ENCODE measurements at places on chromosomes 3 and 15.

DNA sequence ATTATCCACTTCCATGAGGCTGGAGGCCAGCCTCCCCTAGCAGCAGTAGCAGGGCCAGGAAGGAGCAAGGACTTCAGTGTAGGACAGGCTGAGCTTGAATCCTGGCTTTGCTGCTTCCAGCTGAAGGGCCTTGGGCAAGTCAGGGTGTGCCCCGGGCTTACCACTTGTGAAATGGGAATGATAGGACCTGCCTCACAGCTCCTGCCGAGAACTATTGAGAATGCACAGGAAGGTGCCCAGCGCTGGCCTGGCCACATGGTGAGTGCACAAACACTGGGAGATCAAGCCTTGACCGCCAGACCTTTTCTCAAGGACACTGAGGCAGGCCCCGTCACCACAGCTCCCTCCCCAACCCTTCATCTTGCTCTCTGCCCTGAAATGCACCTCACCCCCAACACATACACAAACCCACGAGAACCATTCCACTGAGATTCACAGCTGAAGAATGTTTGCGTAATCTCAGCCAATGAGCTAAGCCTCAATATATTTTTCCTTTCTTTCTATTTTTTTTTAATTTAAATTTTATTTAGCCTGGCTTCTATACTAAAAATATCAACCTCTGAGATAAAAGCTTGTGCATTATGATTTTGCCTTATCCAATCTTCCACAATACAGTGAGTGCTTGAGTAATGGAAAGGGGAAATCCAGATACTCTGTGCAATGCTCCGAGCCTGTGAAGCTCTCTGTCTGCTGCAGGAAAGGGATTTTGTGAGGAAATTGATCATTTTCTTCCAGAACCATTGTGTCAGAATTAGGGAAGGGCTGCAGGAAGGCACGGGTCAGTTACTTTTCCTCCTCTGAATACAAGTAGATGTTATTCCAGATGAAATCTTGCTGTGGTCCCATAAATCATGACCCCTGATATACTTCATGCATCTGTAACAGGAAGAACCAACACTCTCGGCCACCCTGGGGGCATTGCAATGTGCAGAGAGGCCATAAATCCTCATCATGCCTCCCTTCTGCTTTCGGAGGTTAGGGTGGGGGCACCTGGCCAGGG lies 193.9 kb downstream of the TLE3 start:
- no peak for DNase-seq

- DNase-seq = no peak
Observed at GRCh38 chr3:60277361-60277800, 973.9 kb downstream of the FHIT start.

GRCh38 chr3:102135316-102135715 lies 286.0 kb downstream of the NFKBIZ start:
- no peak for DNase-seq

DNA sequence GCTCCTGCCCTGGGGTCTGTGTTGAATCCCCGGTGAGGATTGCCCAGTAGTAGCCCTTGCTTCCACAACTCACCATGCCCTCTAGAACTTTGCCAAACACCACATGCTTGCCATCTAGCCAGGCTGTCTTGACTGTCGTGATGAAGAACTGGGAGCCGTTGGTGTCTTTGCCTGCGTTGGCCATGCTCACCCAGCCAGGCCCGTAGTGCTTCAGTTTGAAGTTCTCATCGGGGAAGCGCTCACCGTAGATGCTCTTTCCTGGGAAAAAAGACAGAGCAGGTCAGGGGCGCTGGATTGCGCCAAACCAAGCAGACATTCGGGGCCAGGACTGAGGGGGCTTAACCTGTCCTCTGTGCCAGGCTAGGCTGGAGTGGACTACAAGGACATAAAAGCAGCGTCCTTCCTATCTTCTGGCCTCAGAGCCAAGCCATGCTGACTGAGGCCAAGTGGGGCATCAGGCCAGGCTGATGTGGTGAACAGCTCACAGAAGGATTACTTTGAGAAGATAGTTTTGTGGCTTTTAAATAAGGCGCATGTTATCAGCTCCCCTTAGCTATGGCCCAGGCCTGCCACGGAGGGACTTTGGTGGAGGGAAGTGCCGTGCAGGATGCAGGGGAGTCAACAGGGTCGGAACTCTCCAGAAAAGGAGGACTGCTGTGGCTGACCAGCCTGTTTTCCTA lies 5.3 kb downstream of the SNX22 start:
- DNase-seq = no peak

All from neural crest cell (in vitro differentiated cells).